ENCODE measurements at places on chromosomes 3 and 15.
A peak's percentile ranks its signal among the peaks of the same experiment; 100 is the strongest.

- no peak for DNase-seq
These were observed 51.3 kb upstream of the SCAANT1 start for GRCh38 chr3:63963496-63963895.

- DNase-seq = no peak
These were observed 20.0 kb upstream of the CMTM6 start for GRCh38 chr3:32522682-32523081.

DNA sequence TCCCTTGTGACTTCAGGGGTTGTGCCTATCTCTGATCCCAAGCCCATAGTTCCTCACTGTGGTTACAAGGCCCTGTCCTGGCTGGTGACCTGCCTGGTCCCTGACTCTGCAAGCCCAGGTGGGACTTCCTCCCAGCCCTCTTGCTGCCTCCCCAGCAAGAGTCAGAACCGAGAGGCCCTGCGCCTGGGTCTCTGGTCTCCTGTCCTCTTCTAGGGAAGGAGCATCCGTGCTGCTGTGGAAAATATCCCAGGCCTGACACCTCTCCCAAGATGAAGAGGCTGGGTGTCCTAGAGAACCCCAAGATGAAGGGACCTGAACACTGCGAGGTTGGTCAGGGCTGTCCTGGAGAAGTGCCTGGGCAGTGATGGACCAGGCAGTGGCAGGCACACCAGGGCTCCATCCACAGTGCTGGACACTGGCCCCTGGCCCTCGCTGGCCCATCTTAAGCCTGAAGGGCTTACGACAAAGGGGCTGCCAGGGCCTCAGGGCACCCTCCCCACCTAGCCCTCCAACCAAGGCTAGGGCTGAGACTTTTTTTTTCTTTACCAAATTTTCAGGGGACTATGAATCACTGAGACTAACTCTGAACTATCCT is 32.7 kb downstream of the PTH1R start:
- no peak for DNase-seq

DNA sequence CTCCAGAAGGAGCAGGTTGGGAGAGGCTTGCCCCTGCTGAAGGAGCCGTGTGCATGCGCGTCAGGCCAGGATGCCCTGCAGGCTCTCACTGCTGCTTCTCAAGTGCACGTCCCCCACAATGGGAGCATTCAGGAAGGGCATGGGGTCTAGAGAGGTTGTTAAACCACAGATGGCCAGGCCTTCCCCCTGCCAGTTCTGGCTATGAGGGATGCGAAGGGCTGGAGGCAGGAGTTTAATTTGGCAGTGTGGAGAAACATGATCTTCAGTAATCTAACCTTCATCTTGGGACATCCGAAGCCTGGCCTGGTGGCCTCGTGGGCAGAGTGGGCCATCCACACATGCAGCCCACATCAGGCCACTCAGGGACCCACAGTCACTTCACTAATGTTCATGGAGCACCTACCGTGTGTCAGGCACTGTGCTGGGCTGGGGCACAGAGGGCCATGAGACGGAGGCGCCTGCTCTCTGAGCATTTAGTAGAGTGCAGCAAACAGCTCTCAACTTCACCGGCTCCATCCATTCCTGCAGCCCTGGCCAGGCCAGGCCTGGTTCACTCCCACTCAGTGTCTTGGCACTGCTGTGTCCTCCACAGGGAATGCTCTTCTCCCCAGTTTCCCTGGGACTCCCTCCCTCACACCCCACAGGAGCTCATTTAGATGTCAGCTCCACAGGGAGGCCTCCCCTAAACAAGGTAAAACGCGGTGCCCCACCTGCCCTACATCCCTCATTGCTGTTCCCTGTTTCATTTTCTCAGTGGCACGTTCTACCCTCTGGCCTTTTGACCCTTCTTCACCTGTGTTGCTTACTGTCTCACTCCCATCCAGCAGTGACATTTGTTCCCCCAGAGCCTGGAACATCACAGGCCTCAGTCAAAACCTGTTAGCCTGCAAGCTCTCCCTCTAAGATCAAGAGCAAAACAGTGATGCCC is 4.0 kb downstream of the CFAP100 start:
- DNase-seq = no peak

DNA sequence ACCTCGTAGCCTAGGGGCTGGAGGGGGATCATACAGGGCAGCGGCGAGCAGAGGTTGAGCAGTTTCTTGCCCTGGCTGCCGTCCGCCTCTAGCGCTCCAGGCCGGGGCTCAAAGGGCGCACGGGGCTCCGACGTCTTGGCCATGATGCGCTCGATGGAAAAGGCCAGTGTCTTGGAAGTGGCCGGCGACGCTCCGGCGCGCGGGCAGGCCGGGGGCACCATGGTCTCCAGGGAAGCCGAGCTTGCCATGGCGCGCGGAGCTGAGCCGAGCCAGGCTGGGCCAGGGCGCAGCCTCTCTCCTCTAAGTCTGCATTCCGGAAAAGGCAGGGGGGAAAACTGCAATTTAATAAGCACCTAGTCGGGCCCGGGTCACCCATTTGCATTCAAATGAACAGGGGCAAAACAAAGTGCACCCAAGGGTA is 719 bp downstream of the FEZF2 start:
- no peak for DNase-seq

GRCh38 chr3:159922861-159923312 is 65.7 kb upstream of the IL12A start:
- DNase-seq = no peak

GRCh38 chr3:14424711-14425580 is 22.5 kb downstream of the SLC6A6 start:
- DNase-seq = no peak

DNA sequence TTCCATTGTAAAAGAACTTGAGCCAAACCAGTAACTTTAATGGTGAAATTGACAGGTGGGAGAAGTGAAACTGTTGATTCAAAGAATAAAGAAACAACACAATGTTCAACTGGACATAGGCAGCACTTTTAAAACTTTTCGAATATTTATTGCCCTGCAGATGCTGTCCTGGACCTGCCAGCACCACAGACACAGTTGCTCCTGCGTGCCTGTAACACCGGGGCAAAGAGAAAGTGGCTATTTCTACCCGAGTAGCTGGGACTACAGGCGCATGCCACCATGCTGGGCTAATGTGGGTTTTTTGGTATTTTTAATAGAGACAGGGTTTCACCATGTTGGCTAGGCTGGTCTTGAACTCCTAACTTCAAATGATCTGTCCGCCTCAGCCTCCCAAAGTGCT is 7.4 kb downstream of the IL5RA start:
- DNase-seq = no peak

DNA sequence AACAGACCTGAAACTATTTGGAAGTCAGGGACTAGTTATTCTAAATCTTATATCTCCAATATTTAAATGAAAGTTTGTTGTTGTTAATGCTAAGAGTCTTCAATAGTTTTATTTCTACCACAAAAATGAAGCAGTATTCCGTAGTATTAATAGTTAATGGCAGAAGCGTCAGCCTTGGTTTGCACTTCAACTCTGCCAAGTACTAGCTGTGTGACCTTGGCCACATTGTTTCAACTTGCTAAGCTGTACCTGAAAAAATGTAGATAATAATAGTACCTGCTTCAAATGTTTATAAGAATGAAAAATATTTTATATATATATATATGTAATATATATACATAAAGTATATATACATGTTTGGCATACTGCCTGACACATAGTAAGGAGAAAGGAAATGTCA is 354.6 kb upstream of the SATB1 start:
- no peak for DNase-seq

GRCh38 chr3:144770915-144771351 is 799.3 kb downstream of the DIPK2A start:
- DNase-seq = peak; percentile 35

- peak; percentile 40 for DNase-seq
These were observed 1009.8 kb downstream of the TUSC7 start for GRCh38 chr3:117719316-117719926.

- peak; percentile 86 for DNase-seq
These were observed at the start of gene CD200 for GRCh38 chr3:112333002-112333380. CD200 (plus strand) TSS chr3:112333156; CDS start chr3:112333213, 57 bp downstream.

DNA sequence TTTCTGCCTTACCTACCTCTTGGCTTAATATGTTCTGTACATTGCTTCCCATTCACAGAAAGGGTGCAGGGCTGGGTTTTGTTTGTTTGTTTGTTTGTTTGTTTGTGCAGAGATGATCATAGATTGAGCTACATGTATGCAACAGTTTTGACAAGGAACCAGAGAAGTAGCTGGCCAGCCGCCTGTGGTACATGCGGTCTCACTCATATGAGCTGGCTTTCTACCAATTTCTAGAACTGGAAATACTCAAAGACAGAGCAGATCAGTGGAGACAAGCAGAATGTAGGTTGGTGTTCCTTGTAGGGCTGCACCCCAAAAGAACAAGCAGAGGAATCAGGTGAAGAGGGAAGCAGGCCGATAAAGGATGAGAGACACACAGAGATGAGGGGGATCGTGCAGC is 502.7 kb downstream of the SOX2 start:
- no peak for DNase-seq

GRCh38 chr15:101530224-101530958 is 40.9 kb upstream of the PCSK6 start:
- no peak for DNase-seq

GRCh38 chr15:71390096-71390495 is 274.8 kb downstream of the THSD4 start:
- no peak for DNase-seq

DNA sequence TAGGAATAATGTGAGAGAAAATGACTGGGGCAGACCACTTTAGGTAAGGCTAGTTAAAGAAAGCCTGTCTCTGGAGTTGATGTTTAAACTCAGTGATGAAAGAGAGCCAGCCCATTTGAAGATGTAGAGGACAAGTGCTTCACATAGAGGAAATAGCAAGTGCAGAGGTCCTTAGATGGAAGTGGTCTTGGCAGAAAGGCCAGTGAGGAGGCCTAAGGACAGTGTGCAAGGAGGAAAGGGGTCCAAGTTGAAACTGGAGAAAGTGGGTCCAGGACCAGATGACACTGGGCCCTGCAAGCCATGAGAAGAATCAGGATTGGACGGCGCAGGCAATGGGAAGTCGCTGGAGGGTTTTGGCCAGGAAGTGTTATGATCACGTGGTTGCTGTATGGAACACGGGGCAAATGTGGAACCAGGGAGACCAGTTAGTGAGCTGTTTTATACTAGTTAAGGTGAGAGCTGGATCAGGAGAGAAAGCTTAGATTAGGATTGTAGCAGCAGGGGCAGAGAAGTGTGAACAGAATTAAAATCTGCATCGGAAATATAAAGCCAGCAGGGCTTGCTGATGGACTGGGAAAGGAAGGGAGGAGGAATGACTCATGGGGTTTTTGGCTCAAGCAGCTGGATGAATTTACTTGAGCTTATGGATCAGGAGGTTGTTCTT is 48.0 kb upstream of the SCAANT1 start:
- no peak for DNase-seq

- DNase-seq = no peak
These were observed 29.6 kb upstream of the SELENOK start for GRCh38 chr3:53921296-53921695.

GRCh38 chr3:161413127-161413854 is 42.0 kb upstream of the SPTSSB start:
- no peak for DNase-seq

DNA sequence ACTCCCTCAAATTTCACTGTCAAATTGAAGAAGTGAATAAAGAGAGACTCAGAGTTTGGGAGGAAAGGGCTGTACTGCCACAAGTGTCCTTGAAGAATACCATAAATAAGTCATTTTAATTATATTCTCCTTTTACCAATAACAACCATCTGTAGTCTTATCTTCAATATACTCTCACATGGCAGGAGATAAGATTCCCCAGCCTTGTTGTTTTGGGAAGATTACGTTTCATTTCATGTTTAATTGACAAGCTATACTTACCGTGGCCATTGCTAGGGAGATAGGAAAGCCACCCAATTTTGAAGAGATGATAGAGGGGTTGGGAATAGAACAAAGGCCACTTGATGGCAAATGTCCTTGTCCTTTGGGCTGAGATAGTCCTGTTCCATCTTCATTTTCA is 2.3 kb downstream of the MINDY4B start:
- no peak for DNase-seq

- DNase-seq = no peak
These were observed 46.7 kb upstream of the AADACL2 start for GRCh38 chr3:151687076-151687475.

GRCh38 chr3:193714523-193715137 is 121.6 kb downstream of the OPA1 start:
- DNase-seq = no peak

GRCh38 chr3:56207922-56208321 is 260.3 kb downstream of the ERC2 start:
- no peak for DNase-seq

DNA sequence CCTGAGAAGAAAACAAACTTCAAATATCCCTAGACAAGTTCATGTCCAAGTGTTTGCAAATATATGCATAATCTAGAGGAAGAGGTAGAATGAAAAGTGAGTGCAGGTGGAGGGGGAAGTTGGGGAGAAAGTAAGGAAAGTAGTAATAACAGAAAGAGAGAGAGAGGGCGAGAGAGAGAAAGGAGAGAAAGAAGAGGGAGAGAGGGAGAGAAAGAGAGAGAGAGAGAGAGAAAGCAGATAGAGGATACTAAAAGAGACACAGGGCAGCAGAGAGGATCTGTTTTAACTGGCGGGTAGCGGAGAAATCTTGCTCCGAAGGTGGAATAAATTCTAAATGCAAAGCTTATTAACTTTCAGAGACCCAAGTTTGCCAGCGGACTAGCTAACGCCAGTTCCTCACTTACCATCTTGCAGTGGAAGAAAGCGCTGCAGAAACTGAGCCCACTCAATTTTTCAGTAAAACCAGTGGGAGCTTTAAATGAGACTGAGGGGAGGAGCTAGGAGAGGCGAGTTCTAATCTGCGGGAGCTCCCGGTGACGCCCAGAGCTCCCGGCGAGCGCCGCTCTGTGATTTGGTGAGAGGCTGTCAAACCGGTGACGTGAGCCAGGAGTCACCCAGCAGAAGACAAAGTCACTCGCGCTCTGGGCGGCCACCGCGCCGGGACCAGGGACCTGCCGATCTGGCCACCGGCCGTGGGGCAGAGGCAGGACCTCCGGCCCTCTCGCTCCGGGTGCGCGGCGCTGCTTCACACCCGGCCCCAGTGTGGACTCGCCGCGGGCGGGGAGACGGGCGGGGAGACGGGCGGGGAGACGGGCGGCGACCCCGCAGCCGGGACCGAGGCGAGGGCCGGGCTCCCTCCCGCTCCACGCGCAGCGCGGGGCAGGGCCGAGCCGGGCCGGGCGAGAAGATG is at the start of gene GMNC:
GMNC (minus strand) TSS at position 486 of the 910 bp plus-strand sequence; CDS start at position 407, 79 bp downstream.
- peak; percentile 27 for DNase-seq

GRCh38 chr15:101709466-101709865 is 14.8 kb downstream of the TARS3 start:
- no peak for DNase-seq

GRCh38 chr15:58413253-58413652 is 18.5 kb upstream of the LIPC start:
- DNase-seq = no peak

GRCh38 chr15:45630917-45631691 is 3.7 kb upstream of the SQOR start:
- DNase-seq = no peak

GRCh38 chr3:154085799-154086198 is 35.4 kb upstream of the ARHGEF26 start:
- no peak for DNase-seq

- DNase-seq = no peak
These were observed 48.4 kb downstream of the EPHA3 start for GRCh38 chr3:89155811-89156210.

GRCh38 chr3:64983583-64984359 is 296.0 kb upstream of the ADAMTS9 start:
- DNase-seq = no peak

GRCh38 chr15:87712211-87712610 is 544.3 kb downstream of the NTRK3 start:
- DNase-seq = no peak

- no peak for DNase-seq
These were observed 187.5 kb downstream of the DOCK3 start for GRCh38 chr3:50862221-50862620.

All from COR-L47 (cell line).